Naive thymus-derived CD8-positive, alpha-beta T cell (primary cell): ENCODE measurements at places on chromosomes 16 and 17. TPM values are rescaled to one million over a fixed set of nuclear protein-coding genes. Genes with fewer than 3 reads are reported as not detected.
A peak's percentile ranks its signal among the peaks of the same experiment; 100 is the strongest.

Gene ITGA2B
- not detected for polyA plus RNA-seq

Gene SULT1A2
- not detected for polyA plus RNA-seq

DNA sequence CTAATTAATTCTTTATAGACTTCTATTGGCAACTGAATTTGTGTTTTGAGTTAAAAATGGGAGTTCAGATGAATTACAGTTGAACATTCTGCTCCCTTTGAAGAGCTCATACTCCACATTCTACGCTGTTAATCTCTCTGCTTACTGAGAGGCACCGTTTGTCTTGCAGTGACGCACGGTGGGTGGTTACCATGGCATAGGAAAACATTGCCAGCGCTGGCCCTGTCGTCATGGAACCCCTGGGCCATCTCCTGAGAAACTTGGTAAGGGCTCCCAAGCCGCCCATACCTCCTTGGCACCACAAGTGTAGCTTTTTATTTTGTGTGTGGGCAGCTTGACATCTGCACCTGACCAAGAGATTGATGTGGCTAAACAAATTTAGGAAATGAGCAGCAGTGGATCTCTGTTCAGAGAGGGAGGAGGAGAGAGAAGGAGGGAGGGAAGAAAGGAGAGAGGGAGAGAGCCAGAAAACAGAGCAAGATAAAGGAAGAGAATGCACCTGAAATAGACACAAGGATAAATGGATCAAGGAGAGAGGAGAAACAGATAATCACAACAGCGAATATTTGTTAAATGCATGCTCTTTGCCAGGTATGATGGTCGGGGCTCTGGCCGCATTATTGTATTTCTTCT is 398.5 kb downstream of the HAPSTR1 start:
- H3K4me1 ChIP-seq: no peaks in the 10 kb centered on the region
- no peaks in the 10 kb centered on the region for H3K27me3 ChIP-seq
- H3K27ac ChIP-seq: no peak overlapping the region
- no peak for DNase-seq
- no peaks in the 10 kb centered on the region for H3K36me3 ChIP-seq

- peak overlapping the region; percentile 99 for H3K27ac ChIP-seq
- DNase-seq: peak; percentile 80
- H3K4me1 ChIP-seq: peaks cover 30% of the 10 kb centered on the region
- no peaks in the 10 kb centered on the region for H3K27me3 ChIP-seq
- H3K4me3 ChIP-seq: peak overlapping the region; percentile 95
- no peaks in the 10 kb centered on the region for H3K36me3 ChIP-seq
These were observed 294.7 kb downstream of the SEC14L1 start for GRCh38 chr17:77435272-77436057.

- no peaks in the 10 kb centered on the region for H3K27me3 ChIP-seq
- H3K27ac ChIP-seq: no peak overlapping the region
These were observed 28.3 kb downstream of the ARSG start for GRCh38 chr17:68319410-68320162.

DNA sequence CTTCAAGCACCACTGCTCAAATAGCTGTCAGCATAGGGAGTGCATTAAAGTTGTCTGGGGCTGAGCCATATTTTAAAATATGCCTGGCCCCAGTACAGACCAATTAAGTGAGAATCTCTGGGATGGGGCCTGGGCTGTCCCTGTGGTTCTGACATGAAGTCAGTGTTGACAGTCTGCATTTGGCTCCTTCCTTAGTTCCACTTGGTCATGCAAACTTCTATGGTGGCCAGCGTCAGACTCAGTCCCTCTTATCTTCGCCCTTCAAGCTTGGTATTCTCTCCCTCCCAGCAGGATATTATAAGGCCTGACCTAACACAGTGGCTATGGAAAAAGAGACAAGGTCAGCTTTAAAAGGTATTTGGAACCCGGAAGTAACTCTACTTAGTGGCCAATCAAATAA is 177.2 kb downstream of the PMP22 start:
- H3K27ac ChIP-seq: no peak overlapping the region
- no peak overlapping the region for H3K4me3 ChIP-seq
- H3K27me3 ChIP-seq: peaks cover 9% of the 10 kb centered on the region

DNA sequence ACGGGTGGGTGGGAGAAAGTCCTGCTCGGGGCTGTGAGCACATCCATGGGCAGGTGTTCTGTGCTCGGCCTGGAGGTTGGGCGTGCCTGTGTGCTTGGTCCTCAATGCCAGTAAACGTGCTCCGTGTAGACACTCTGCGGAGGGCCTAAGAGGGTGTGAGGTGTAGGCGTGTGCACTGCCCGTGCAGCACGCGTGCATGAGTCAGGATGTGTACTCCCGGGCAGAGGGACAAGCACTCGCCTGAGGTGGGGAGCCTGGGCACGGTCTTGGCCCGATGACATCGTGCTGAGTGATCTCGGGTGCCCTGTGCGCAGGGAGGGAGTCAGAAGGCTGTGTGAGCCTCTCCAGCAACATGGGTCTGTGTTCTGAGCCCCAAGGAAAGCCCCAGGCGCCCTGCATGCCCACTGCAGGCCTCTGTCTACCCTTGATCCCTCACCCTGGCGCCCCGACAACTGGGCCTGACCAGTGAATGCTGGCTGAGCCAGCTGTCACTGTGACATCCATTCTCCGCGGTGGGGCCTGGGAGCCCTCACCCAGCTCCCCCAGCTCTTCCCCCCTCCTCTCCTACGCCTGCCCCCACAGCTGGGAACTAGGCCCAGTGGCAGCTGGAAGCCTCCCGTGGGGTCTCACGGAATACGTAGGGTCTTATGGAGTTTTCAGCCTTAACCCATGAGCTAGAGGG is 23.5 kb upstream of the NXPH3 start:
- H3K4me1 ChIP-seq: no peaks in the 10 kb centered on the region
- no peaks in the 10 kb centered on the region for H3K27me3 ChIP-seq
- no peak overlapping the region for H3K4me3 ChIP-seq

DNA sequence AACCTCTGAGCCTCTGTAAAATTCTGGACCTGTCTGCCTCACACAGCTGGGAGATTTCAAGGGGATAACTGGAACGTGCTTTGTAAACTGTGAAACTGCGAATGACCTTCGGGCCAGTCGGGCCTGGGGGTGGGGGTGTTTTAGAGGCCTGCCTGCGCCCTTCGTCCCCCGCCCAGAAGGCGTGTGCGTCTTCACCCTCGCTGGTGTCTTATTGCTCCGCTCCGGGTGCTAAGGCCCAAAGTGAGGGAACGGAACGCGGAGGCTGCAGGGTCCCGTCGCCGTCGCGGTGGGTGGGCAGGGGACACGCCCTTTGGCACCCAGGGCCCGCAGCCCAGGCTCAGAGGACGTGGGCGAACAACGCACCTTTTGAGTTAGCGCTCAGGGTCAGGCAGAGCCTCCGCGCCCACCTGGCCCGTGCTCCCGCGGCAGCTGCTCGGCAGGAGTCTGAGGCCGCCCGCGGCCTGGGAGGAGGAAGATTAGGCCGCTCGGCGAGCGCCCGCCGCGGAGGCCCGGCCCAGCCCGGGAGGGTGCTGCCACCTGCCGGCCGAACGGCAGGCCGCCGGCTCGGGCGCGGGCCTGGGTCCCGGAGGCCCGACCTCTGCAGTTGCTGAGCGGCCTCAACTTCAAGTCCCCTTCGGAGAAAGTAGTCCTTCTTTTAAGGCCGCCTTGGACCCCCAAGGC is 29.7 kb downstream of the DCAKD start:
- H3K27ac ChIP-seq: no peak overlapping the region
- DNase-seq: peak; percentile 63
- H3K4me1 ChIP-seq: peaks cover 19% of the 10 kb centered on the region
- peaks cover 22% of the 10 kb centered on the region for H3K36me3 ChIP-seq
- H3K4me3 ChIP-seq: peak overlapping the region; percentile 75

GRCh38 chr16:23924128-23924527 is 88.3 kb downstream of the PRKCB start:
- DNase-seq: no peak
- no peak overlapping the region for H3K4me3 ChIP-seq
- H3K27me3 ChIP-seq: no peaks in the 10 kb centered on the region
- peaks cover 15% of the 10 kb centered on the region for H3K36me3 ChIP-seq
